ENCODE measurements at places on chromosomes 6 and 20.

- no peak for DNase-seq
Measured at GRCh38 chr20:43458422-43458924, 777 bp downstream of the SRSF6 start.

- DNase-seq: no peak
Measured at GRCh38 chr20:9051508-9051907, 17.4 kb upstream of the PLCB4 start.

DNA sequence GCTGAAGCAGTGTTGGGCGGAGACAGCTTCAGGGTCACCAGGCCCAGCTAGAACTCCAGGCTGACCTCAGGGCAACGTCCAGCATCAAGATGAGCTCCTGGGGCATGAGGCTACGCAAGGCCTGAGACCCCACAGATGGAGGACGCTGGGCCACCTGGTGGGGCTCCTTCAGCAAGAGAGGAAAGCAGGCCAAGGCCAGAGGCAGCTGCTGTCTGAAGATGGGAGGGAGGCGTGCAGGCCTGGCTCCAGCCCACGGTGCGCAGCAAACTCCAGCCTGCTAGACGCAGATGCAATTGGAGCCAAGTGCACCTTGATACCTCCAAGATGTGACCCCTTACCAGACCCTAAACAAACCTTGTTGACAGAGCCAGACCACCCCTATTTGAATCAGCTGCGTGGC is 220.9 kb upstream of the RREB1 start:
- DNase-seq: no peak

DNA sequence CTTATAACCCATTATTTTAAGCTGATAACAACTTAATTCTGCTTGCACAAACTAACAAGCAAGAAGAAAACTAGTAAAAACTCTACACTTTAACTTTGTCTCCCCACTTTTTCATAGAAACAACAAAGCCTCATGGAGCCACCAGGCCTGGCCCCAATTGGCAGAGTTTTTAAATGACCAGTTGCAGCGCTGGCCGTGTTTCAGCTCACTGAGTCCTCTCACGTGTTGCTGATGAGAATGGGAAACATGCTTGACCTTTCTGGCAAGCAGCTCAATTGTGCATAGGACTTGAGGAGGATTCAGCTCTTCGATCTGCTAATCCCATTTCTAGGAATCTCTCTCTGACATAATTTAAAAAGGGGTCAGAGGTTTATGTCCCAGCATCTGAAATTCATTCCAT is 24.5 kb upstream of the GRM4 start:
- no peak for DNase-seq

- DNase-seq: peak; percentile 74
Measured at GRCh38 chr6:149922642-149923326, at the start of gene RAET1G. RAET1G (minus strand) TSS chr6:149923121; CDS start chr6:149923010, 111 bp downstream.

DNA sequence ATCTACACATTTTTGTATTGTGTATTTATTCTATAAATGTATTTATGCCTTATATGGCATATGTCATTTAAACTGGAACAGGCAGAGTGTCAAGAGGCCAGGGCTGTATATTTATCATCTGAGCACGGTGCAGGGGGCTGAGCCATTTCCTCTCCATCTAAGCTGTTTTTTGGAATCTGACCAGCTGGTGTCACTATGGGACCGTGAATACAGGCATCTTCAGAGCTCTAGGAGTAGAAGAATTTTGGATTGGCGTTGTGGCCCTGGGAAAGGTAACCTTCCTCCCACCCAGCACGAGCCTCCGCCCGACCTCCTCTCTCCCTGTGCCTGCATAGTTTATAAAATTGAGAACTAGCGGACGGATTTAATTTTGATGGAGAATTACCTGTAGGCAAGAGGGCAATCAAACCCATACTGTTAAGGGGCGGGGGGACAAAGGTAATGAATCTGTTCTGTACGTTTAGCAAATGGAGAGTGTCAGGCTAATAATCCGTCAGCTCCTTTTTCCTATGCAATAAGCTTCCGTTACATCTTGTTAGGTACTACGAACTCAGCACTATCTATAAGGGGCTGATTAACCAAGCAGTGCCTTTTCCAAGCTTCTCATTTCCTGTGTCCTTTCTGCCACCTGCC is 29.0 kb upstream of the EEF1E1 start:
- DNase-seq: peak; percentile 72

DNA sequence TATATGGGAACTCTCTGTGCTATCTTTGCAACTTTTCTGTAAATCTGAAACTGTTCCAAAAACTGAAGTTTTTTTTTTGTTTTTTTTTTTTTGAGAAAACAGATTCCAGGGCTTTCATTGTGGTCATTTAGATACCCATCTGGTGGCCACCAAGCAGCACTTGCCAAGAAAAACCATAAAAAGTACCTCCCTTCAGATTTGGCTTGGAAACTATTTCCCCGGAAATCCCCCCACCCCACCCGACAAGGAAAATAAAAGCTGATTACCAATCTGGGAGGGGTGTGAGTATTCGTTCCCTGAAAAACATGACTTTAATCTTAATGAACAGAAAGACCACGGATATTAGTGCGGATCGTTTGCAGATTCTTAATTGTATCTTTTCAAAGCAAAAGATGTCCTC is 1.9 kb downstream of the NFATC2 start:
- DNase-seq: no peak

GRCh38 chr20:47704746-47705496 is 80.4 kb downstream of the SULF2 start:
- no peak for DNase-seq

- DNase-seq: no peak
Measured at GRCh38 chr6:30329331-30329730, 2.6 kb downstream of the TRIM39 start.

GRCh38 chr6:38512211-38512610 is 127.5 kb downstream of the BTBD9 start:
- no peak for DNase-seq

DNA sequence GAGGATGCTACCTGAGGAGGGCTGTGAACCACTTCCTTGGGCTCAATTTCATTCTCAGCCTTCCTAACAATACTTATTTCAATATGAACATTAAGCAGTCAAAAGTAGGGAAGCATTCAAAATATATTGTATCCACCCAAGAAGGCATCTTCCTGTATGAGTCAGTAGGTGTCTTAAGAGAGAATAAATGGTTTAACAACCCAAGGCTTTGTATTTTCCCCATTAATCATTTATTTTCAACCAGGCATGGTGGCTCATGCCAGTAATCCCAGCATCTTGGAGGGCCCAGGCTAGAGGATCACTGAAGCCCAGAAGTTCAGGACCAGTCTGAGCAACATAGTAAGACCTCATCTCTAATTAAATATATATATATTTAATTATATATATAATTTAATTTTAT is 74.5 kb upstream of the MARCKS start:
- no peak for DNase-seq

GRCh38 chr6:112665815-112666214 is 318.7 kb downstream of the RFPL4B start:
- no peak for DNase-seq

DNA sequence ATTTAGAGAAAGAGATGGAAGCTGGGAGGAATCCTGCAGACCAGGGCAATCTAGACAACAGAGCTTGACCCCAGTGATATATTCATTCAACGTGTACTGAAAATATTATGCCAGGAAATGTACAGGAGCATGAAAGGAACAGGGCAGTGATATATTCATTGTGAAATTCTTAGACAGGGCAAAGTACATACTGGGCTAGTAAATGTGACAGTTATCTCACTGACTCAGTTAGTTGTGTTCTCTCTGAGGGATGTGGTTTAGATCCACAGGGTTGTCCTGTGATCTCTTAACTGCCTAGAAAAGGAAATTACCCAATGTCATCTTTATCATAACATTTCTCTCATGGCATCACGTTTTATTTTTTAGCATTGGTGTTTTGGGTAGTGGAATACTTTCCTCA is 891.3 kb downstream of the EYS start:
- DNase-seq: no peak

DNA sequence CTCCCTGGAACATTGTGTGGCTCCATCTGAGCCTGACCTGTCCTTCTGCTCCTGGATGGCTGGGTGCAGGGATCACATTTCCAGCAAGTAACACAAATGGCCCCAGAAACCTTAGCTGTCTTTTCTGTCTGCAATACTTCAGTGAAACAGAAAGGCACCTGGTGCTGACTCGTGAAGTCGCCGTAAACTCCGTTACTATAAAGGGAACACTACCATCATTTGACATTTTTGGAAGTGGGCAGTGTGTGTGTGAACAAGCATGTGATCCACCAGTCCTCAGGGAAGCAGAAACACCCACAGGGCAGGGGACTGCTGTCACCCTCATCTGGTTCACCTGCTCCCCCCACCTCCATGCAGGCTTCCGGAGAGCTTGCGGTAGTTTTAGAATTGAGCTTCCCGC is 23.9 kb downstream of the SERPINB6 start:
- DNase-seq: no peak

DNA sequence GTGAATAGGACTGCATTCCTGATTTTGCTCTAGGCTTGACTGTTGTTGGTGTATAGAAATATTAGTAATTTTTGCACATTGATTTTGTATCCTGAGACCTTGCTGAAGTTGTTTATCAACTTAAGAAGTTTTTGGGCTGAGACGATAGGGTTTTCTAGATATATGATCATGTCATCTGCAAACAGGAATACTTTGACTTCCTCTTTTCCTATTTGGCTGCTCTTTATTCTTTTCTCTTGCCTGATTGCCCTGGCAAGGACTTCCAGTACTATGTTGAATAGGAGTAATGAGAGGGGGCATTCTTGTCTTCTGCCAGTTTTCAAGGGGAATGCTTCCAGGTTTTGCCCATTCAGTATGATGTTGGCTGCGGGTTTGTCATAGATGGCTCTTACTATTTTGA is 13.4 kb downstream of the HLA-DOB start:
- DNase-seq: no peak

DNA sequence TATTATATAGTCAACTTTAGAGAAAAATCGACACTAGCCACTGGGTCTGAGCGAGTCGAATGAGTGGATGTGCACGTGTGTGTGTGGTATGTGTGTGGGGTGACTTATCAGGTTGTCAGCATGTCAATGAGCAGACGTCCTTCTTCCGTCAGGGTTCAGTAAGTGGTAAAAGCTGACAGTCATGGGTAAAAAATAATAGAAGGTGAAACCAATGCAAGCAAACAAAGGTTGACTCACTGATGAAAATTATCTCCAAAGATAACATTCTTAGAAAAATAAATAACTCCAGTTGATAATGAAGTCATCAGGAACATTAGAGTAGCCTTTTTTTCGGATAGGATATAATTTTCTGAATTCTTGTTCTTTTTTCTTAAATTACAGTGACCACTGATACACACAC is 243.8 kb upstream of the FOXQ1 start:
- no peak for DNase-seq

GRCh38 chr20:4073852-4074741 is 58.7 kb upstream of the RNF24 start:
- no peak for DNase-seq

GRCh38 chr6:125507987-125508655 is 206.4 kb upstream of the HDDC2 start:
- DNase-seq: no peak

GRCh38 chr6:165266621-165267020 is 42.8 kb downstream of the C6orf118 start:
- DNase-seq: no peak

GRCh38 chr6:30802731-30803130 is 58.4 kb upstream of the IER3 start:
- no peak for DNase-seq

DNA sequence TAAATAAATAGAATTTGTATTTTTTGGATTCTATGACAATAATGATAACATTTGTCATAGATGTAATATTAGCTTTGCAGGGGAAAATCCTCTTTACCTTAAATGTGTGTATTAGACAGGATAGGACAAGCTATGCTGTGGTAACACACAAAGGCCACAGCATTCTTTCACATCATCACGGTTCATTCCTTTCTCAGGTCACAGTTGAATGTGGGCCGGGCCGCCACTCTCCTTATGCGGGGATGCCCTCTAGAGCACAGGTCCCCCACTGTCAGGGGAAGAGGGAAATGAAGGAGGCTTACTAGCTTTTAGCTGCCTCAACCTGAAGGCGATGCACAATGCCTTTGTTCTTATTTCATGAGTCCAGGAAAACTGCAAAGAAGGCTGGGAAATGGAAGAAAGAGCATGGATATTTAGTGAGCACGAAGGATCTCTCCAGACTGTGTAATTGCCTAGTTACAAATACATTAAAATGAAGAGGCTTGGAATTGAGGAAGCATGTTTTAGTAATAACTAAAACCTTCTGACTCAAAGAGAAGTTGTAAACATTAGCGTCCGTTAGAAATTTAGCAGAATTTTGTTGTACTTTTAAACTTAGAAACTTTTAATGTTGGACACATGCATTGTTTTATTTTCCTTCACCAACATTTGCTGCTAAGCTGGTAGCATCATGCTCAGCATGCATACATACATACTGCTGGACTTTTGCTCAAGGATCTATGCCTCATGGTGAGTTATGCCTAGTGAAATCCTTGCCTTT is 248.9 kb upstream of the FOXQ1 start:
- no peak for DNase-seq

DNA sequence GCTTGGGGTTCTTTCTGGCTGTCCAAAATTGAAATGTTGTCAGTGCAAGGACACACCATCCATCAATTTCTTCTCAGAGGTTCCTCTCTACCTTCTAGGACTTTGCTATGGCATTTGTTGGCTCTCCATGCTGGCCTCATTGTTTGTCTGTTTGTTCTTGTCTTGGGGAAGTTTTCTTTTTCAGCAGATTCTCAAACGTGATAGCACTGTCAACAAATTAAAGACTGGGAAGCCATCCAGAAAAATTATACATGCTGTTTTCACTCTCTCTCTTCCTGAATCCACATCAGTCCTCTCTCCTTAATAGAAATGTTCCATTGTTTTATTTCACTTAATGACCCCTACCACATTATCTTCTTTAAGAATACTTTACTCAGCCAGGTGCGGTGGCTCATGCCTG is 130.4 kb downstream of the PCSK2 start:
- DNase-seq: no peak

DNA sequence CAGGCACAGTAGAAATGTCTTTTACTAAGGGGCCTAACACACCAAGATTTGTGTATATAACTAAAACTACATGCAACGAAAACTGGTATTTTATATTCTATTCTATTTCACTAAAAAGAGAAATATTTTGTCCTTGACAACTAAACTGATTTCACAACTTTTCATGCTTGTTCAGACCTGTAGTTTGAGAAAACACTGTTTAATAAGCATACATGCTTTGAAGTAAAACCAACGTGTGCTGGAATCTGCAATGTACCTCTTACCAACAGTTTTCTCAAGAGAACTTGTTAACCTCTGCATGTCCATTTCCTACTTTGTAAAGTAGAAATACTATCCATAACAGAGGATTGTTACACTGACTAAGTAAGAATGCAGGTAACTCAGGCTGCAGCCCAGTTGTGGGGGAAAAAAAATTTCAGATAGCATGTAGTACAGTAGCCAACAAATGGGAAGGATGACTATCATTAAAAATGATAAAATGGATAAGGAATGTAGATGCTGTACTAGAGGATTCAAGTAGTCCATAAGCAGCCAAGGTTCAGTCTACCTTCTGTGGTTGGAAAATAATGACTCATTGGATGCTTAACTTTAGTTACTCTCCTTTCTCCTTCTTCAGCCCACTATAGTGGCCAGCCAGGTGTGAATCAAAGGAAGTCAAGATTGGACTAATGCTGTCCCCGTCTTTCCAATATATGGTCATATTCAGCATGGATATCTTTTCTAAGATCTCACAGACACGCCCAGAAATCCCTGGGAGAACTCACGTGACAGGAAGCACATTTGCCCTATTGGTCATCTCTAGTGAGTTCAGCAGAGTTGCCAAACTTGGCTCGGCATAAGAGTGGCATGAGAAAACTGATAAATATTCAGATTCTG is 65.2 kb downstream of the HFE start:
- DNase-seq: no peak
